ENCODE measurements at places on chromosomes 11 and 22.

DNA sequence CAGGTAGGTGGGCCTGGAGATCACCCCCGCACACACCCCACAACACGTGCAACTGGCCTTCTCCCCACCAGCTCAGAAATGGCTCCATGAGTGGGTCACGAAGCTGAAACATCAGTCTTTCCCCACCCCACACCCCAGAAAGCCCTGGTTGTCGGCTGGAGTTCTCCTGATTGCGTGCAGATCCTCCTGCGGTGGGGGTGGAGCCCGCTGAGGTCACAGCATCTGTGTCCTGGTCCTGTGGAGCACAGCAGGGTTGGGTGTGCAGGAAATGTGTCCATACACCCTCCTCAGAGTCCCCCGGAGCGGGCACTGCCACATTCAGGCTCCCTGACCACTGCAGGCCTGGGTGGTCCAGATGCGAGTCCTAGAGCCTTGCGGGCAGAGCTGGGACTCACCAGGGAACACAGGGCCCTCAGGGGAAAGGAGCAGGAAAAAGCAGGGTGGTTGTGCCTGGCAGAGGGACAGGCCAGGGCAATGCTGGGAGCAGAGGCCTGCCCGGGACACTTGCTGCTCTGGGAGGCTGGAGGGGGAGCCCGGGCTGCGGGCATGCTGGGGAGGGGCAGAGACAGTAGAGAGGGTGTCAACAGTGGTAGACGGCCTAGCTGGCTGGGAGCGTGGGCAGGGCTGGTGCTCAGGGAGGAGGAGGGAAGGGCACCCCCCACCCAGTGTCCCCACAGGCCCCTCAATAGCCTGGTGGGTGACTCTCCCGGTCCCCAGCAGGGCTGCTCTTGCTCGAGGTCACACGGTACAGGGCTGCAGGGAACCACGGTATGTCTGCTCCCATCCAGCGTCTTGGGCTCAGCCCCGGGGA is 42.4 kb upstream of the PPARA start:
- DNase-seq, result no peak

- DNase-seq, result no peak
These were observed at the start of gene MS4A6A for GRCh38 chr11:60182541-60183330. Gene MS4A6A, minus strand, starts transcription at chr11:60183083. Its CDS starts 1,356 bp downstream, at chr11:60181727.

DNA sequence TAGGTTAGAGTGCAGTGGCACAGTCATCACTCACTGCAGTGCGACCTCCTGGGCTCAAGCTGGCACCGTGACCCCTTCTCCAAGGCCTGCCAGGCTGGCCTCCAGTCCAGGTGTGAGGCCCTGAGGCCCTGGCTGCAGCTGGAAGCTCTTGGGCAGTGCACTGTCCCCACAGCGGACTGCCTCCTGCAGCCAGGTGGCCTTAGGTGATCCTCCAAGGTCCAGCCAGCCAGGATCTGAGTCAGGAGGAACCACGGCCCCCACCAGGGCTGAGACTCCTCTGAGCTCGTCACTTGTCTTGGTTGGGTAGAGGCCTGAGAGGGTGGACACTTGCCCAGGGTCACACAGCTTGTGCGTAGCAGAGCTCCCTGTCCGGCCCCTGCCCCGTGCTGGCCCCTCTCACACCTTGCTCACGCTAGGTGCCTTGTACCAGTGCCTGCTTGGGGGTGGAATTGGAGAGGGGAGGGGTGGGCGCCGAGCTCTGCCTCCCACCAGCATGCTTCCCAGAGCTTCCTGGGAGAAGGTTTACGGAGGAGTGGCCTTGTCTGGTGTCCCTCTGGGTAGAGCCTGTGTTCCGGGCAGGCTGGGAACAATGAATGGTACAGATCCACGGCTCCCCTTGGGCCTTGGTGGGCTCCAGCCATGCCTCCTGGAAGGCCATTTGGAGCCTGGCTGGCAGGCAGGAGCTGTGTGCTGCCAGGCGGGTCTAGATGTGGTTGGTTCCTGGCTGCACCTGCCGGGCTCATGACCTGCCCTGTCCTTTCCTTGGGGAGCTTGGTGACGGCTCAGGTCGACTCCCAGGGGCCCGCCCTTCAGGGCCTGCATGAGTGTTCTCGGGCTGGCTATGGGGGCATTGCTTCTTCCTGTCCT is 20.6 kb downstream of the KCNQ1 start:
- no peak for DNase-seq

DNA sequence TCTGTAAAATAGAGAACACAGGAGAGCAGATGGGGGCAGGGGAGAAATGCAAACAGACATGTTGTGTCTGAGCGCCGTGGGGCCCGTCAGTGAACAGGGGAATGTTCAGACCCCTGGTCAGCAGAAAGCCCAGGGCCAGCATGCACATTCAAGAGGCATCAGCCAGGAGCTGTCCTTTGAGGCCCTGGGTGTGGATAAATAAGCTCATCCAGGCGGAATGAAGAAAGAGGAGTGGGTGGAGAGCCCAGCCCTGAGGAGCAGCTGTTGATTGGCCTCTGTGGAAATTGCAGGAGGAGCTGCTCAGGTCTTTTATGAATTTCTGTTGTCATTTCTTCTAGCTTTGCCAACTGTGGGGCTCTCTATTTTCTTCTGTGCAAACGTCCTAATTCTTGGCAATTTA is 49.7 kb upstream of the CECR2 start:
- DNase-seq, result peak; percentile 86

GRCh38 chr11:29448246-29448877 is 568.5 kb downstream of the KCNA4 start:
- DNase-seq, result peak; percentile 64

DNA sequence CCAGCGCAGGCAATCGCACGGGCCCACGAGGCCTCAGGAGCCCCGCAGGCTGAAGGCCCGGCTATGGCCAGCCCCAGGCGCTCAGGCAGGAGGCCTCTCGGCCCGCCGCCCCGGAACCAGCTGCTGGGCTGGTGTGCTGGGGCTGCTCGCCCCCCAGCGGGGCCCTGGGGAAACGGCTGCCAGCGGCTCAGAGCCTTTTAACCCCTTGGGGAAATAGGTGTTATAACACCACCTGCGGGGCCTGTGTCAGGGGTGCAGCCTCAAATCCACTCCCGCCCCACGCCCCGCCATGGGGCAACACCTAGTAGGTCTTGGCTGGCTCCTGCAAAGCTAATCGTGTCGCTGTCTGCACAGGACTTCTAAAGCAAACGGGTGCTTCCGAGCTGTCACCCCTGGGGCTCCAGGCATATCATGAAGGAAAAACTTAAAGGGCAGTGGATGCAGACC is 237.4 kb downstream of the TTC28 start:
- DNase-seq, result peak; percentile 90

DNA sequence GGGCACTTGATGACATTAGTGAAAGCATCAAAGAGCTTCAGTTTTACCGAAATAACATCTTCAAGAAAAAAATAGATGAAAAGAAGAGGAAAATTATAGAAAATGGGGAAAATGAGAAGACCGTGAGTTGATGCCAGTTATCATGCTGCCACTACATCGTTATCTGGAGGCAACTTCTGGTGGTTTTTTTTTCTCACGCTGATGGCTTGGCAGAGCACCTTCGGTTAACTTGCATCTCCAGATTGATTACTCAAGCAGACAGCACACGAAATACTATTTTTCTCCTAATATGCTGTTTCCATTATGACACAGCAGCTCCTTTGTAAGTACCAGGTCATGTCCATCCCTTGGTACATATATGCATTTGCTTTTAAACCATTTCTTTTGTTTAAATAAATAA is 10.6 kb downstream of the REXO2 start:
- DNase-seq, result no peak

GRCh38 chr11:57815476-57815875 is 53.9 kb downstream of the CTNND1 start:
- no peak for DNase-seq

- DNase-seq, result peak; percentile 86
These were observed 30.7 kb downstream of the FGF4 start for GRCh38 chr11:69744435-69744834.

- no peak for DNase-seq
These were observed 129.8 kb upstream of the SERPIND1 start for GRCh38 chr22:20644071-20644642.

DNA sequence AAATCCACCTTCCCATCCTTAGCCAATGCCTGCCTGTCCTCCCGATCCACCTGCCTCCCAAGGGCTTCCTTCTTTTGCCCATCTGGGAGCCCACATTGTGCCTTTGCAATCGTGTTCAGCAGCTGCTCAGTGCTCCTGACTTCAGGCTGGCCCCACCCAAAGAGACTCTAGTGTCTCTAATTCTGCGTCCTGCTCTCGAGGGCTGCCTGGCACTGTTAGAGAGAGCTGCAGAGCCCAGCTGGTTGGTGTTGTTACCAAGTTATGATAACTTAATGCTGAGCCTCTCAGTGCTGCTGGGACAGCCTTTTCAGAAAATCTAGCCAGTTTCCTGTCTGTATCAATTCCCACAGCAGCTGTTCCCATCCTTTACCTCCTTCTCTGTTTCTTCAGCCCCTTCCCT is 69.1 kb downstream of the MICAL2 start:
- DNase-seq, result peak; percentile 30

- no peak for DNase-seq
These were observed 8.7 kb downstream of the YAP1 start for GRCh38 chr11:102118937-102119336.
